Fibroblast of mammary gland (primary cell): ENCODE measurements at places on chromosomes 2 and 18.

DNA sequence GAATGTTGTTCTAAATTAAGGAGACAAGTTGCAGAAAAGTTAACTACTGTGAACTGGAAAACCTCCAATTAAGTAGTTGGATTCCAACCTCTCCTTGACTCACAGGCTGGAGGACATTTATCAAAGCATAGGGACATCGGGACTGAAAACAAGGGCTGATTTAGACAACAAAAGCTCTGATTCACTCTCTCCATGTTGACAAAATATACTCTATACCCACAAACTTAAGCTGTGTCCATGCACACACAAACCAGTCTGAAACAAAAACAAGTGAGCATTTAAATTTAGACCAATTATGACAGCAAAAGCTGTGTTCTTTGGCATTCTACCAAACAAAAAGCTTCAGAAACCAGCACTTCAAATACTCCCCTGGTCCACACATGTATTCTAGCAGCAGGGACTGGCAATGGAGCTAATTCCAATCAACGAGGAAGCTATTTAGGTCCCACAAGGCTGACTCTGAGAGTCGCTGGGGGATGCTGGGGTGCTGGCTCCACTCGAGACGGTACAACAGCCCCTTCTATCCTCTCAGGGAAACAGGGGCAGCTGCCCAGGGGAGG, 71.4 kb downstream of the NXPH2 start:
- peak; percentile 87 for DNase-seq

DNA sequence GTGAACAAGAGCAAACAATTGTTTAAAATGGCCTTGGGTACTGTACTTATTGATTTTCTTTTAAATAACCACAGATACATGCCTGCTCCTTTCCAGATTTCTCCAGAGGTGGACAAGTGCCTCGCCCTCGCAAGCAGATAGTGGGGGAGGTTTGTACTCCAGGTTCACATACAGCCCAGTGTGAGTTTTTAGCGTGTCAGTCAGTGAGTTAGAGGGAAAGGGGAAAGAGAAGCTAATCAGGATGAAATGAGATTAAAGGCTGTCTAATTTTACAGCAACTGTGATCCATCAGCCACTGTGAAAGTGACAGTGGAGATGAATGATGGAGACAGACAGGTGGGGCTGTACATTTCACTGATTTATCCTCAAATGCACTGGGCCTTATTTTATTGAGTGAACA, 74.7 kb downstream of the KLHL14 start:
- DNase-seq: no peak

- peak; percentile 7 for DNase-seq
Measured at GRCh38 chr18:70216788-70217187, 11.3 kb upstream of the RTTN start.

DNA sequence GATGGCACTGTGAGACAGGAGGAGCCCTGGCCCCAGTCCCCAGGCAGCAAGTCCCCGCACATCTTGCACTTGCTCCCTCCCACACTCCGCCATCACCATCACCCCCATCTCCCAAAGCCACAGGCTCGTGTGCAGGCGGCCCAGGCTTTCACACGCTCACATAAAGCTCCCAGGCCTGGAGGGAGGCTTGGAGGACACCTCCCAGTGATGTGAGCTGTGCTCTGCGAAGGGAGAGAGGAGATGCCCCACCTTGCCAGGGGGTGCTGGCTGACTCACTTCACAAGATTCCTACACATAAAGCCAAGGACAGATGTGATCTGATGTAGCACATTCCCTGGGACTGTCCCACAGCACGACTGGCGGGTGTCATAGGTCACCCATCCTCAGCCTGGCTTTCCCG, 28.9 kb downstream of the CELF4 start:
- no peak for DNase-seq

DNA sequence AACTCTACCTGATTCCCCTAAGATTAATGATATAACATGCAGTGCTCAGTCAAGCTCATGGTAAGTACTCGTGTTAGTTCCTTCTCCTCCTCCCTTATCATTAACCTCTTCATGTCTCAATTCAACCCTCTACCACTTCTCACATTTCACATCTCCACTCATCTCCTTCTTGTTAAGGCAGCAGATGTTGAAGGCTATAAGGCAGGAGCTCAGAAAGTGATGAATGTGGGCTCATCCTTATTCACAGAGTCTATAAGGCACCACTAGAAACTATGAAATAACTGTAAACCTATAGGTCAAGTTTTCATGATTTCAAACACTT, 56.0 kb downstream of the CLHC1 start:
- no peak for DNase-seq

DNA sequence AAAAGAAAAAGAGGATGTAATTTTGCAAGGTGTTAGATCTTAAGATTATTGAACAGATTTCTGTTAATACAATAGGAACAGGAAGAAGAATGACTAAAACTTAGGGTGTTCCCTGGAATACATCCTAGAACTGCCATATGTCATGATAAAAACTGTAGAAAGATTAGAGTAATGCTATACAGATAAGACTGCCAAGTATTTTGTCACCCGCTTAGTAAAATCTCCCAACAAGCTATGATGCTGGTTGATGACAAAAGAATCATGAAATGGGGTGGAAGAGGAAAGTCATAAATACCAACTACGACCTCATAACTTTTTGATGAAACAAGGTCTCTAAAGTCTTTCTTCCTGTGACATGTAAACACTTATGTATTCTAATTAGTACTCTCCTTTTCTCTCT, 163.6 kb upstream of the COL3A1 start:
- peak; percentile 85 for DNase-seq

- DNase-seq: peak; percentile 74
Measured at GRCh38 chr18:35513181-35513936, 15.6 kb upstream of the INO80C start.

DNA sequence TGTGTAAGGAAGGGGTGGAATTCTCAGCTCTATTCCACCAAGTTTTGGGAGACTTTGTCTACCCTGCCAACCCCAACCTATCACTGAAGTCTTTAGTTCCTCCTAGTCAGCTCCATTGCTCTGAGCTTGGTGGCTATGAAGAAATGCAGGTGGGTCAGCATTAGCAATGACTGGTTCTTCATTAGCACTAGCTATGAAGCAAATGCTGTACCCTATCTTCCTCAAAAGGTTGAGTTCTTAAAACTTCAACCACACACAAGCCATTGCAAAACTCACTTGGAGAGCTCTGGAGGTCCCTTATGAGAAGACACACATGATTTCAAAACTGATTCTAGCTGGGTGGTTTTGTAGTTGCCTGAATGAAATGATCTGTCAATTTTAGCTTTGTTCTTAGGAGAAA, 193.8 kb downstream of the IKZF2 start:
- no peak for DNase-seq

GRCh38 chr2:53969968-53970723, 647 bp downstream of the PSME4 start:
- peak; percentile 34 for DNase-seq

DNA sequence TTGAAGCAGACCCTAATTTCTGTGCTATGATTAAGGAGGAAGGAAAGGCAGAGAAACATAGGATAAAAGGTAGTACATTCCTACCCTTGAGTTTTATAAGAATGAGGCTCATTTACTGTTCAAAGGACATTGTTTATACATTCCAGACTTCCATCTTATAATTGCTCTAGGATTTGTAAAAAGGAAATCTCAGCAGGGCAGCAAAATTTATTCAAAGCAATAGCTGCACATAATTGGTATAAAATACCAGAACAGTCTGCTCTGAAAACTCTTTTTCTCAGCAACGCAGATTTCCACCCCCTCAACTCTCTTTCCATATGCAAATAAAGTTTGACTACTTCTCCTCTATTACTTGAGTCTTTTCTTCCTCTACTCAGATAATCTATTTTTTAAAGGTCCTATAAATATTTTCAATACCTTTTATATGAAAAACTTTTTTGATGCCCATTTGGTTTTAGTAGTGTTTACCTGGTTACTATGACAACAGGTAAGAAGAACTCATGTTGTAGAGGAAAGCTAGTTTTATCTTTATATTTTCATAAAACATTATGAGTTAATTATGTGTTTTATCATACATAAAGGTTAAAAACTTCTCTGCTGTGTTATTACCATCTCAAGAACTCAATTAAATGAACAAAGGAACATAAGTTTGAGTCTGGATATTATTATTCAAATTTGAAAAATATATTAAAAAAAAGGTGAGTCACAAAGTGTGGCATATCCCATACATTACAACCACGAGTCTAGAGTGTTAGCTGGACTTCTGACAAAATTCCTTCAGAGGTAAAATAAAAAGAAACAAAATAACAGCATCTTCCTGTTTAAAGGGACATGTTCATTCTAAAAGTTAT, 19.9 kb downstream of the RBMS1 start:
- no peak for DNase-seq

GRCh38 chr2:151336863-151337371, 20.5 kb upstream of the TNFAIP6 start:
- DNase-seq: no peak

GRCh38 chr2:211833582-211834279, 704.9 kb downstream of the ERBB4 start:
- no peak for DNase-seq

DNA sequence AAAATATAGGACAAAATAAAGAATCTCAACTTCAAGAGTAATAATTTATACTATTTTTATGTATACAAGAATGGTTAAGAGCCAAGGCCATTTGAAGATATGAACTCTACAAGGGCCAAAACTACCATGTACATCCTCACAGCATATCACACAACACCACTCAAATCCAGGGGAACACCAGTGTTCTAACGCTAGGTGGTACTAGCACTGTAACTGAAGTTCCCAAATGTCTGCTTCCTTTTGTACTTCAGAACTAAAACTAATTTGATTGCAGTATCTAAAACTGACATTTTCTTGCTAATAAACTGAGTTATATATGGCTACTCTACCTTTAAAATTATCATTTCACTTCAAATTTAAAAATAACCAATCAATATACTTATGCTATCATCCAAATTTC, 47.0 kb downstream of the REV1 start:
- DNase-seq: peak; percentile 58

- no peak for DNase-seq
Measured at GRCh38 chr2:121545257-121545656, 14.6 kb downstream of the RNU4ATAC start.
